PC-9 (cell line): ENCODE measurements at places on chromosomes 2 and 18. TPM values are rescaled to one million over a fixed set of nuclear protein-coding genes. Genes with fewer than 3 reads are reported as not detected.

LCT gene
- total RNA-seq: not detected in 2 replicates

ADD2 gene
- 3.5 and 3.8 TPM in 2 replicates for total RNA-seq

SLC30A3 gene
- total RNA-seq: 1.5 and 2.3 TPM in 2 replicates

ANKRD29 gene
- total RNA-seq: 4.3 and 4.6 TPM in 2 replicates

PLEK gene
- not detected in 2 replicates for total RNA-seq

HJURP gene
- 109 TPM in 2 replicates for total RNA-seq

NOP58 gene
- 38.2 and 48.5 TPM in 2 replicates for total RNA-seq

CHRNG gene
- not detected in 2 replicates for total RNA-seq

SLC14A1 gene
- total RNA-seq: not detected in 2 replicates

KIF1A gene
- not detected in 2 replicates for total RNA-seq

GAL3ST2 gene
- total RNA-seq: 3.9 and 4.3 TPM in 2 replicates

MC4R gene
- not detected in 2 replicates for total RNA-seq

CYP27C1 gene
- 0.94 and 1.6 TPM in 2 replicates for total RNA-seq

TMEM169 gene
- total RNA-seq: 0.46 and 0.58 TPM in 2 replicates

DPP4 gene
- total RNA-seq: 0.35 and 0.48 TPM in 2 replicates

DUSP2 gene
- 4.0 and 5.2 TPM in 2 replicates for total RNA-seq

ST3GAL5 gene
- total RNA-seq: 5.9 and 7.2 TPM in 2 replicates

INHBB gene
- total RNA-seq: 50.0 and 57.5 TPM in 2 replicates

LINC00305 gene
- not detected in 2 replicates for total RNA-seq

FBXO15 gene
- 2.2 and 3.9 TPM in 2 replicates for total RNA-seq

NAT8 gene
- total RNA-seq: not detected in 2 replicates

CNTNAP5 gene
- total RNA-seq: not detected in 2 replicates

SF3B1 gene
- total RNA-seq: 127 and 156 TPM in 2 replicates

PAIP2B gene
- total RNA-seq: 5.4 and 6.1 TPM in 2 replicates

TCF23 gene
- total RNA-seq: not detected in 2 replicates

YES1 gene
- 68.8 and 111 TPM in 2 replicates for total RNA-seq

IL1F10 gene
- total RNA-seq: not detected in 2 replicates

LRRFIP1 gene
- total RNA-seq: 221 and 238 TPM in 2 replicates

GRP gene
- total RNA-seq: not detected in 2 replicates

REG3A gene
- total RNA-seq: not detected in 2 replicates

GBX2 gene
- not detected in 2 replicates for total RNA-seq

ITGAV gene
- total RNA-seq: 25.0 and 28.0 TPM in 2 replicates

ANKRD30BL gene
- not detected in 2 replicates for total RNA-seq

CCDC121 gene
- total RNA-seq: 1.9 and 2.9 TPM in 2 replicates

FAM237A gene
- total RNA-seq: not detected in 2 replicates

EPHA4 gene
- total RNA-seq: 10.6 and 21.3 TPM in 2 replicates

GPR17 gene
- not detected in 2 replicates for total RNA-seq

ANKRD30B gene
- total RNA-seq: not detected in 2 replicates

FAHD2A gene
- 23.0 and 28.7 TPM in 2 replicates for total RNA-seq
